ENCODE measurements at places on chromosomes 6 and 20.

DNA sequence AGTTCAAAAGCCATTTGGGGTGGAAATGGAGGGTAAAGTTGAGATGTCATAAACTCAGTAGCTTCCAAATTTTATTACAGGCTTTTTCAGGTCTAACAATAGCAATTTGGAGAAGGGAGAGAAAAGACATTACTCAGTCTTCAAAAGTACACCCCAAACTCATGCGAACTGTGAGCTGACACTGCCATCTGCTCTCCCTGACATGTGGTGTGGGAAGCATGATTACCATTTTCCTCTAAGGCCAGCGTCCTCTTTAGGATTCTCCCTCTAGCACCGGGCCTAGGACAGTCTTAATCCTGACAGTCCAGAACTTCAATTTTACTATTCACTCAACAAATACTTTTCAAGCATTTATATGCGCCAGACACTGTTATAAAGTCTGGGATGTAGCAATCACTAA, 536.0 kb upstream of the JARID2 start:
- DNase-seq = no peak

DNA sequence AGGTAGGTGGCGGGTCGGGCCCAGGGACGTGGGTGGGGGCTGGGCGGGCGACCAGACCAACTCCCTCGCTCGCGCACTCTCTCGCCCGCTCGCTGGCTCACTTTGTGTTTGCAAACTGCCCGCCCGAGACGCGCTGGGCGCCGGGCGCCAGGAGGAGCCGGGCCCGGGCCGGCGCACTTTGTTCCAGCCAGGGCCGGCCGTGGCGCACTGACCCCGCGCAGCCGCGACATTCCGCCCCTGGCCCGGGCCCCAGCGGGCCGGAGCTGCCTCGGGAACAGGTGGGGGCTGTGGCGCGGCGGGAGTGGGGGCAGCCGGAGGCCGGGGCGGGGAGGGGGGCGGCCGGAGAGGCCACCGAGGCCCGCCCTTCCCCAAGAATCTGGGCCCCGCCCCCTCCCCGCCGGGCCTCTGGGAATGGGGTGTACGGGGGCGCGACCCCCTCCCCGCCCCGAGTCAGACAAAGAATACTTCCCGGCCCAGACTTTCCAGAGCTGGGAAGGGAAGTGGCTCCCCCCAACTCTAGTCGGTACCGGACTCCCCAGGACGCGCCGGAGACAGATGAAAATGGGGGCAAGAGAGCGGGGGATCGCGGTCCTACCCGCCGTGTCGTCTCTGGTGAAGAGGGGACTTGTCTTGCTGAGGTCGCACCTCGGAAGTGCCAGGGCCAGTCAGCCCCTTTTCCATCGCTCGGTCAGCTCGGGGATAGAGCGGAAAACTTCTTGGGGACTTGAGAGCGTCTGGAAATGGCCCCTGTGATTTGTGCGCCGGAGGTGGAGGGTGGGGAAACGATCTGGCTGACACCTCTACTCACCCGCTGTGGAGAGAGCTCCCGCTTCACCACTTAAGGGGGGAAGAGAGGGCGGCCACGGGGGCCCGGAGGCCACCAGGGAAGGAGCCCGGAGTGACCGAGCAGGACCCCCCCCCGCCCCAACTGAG, 951 bp downstream of the FOXP4 start:
- peak; percentile 47 for DNase-seq

GRCh38 chr6:20873425-20874190, 339.4 kb downstream of the CDKAL1 start:
- DNase-seq = no peak

DNA sequence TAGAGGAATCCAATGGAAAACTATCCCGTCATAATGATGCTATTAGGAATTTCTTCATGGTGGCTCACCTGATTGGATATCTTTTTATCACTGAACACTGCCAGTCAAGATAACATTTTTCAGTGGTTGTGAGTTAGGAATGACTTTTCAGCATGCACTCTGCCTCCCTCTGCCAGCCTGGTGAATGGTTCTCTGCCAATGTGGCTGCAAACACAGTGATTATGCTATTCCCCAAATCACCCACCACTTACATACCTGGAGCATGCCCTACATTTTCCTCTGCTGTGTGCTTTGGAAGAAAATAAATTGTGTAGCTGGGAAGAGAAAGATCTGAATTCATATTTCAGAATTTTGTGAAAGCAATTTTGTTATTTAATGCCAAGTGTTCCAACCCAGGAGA, 102.6 kb upstream of the LAMP5 start:
- no peak for DNase-seq

- peak; percentile 69 for DNase-seq
Measured at GRCh38 chr20:2946988-2947961, 74.0 kb downstream of the PTPRA start.

- no peak for DNase-seq
Measured at GRCh38 chr6:57247603-57248002, 25.5 kb upstream of the RAB23 start.

DNA sequence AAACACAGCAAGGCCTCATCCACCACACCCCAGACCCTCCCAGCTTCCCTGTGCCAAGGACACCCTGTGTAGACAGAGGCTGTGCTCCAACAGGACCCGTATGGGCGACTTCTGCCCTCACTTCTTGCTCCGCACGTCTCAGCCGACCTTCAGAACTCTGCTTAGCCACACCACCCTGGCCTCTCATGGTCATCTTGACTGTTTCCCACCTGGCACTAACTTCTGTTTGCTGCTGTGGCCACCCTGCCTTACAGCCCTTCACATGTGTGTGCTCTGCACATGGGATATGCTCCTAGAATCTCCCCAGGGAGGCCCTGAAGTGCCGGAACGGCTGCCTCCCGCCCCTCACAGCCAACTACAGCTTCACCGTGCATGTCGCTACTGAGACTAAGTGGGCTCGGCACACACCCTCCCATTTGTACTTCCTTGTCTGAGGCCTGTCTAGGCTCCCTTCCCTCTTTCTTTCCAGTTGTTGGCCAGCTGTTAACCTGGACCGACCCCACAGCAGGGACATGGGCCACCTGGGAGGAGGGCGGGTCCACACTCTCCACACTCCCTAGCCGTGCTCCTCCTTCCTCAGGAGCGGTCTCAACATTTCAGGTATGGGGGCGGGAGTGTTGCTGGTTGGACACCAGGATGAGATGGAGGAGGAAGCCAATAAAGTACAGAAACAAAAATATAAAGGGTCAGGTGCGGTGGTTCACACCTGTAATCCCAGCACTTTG, 69.6 kb downstream of the PYGB start:
- no peak for DNase-seq

GRCh38 chr6:24568683-24569082, 73.9 kb downstream of the ALDH5A1 start:
- no peak for DNase-seq

DNA sequence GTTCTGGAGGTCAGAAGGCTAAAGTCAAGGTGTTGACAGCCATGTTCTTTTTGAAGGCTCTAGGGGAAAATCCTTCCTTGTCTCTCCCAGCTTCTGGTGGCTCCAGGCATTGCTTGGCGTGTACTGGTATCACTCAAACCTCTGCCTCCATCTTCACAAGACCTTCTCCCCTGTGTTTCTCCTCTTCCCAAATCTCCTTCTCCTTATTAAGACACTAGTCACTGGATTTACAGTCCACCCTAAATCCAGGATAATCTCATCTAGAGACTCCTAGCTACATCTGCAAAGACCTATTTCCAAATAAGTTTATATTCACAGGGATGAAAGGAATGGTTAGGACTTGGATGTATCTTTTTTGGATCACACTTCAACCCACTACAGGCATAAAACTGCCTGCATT, 26.0 kb upstream of the CTAGE9 start:
- DNase-seq = no peak

- no peak for DNase-seq
Measured at GRCh38 chr20:62120365-62120762, 1.9 kb upstream of the LSM14B start.

GRCh38 chr6:160955508-160956295, 35.9 kb upstream of the MAP3K4 start:
- no peak for DNase-seq

DNA sequence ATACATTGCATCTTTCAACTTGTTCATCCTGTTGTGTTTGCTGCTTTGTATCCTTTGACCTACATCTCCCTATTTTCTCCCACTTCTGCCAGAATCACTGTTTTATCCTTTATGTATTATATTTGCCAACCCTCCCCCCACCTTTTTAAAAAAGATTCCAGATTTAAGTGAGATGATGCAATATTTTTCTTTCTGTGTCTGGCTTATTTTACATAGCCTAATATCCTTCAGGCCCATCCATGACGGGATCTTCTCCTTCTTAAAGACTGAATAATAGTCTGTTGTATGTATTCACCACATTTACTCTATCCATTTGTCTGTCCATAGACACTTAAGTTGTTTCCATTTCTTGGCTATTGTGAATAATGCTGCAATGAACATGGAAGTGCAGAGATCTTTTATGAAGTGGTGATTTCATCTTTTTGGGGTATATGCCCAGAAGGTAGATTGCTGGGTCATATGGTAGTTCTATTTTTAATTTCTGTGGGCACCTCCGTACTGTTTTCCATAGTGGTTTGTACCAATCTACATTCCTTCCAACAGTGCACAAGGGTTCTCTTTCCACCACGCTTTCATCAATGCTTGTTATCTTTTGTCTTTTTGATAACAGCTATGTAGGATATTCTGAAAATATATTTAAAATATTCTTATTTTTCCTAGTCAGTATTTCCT, 181.0 kb downstream of the CDKAL1 start:
- no peak for DNase-seq

- no peak for DNase-seq
Measured at GRCh38 chr6:49300443-49300842, 162.6 kb downstream of the MMUT start.

- DNase-seq = no peak
Measured at GRCh38 chr20:59667981-59668515, 63.7 kb downstream of the PHACTR3 start.

DNA sequence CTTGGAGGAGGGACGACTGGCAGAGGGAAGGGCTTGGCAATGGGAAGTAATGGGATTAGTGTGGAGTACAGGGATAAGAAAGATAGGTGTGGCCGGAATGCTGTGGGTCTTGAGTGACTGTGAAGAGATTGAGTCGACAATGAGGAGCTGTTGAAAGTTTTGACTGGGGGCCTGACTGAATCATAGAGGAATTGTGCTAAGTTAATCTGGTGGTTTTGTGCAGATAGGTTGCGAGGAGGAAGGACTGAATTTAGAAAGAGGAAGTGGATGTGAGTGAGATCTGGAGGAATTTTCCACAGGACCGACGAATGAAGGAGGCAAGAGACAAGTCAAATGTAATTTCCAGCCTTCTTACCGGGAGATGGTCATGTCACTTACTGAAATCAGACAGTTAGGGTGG, 143.9 kb upstream of the RALGAPA2 start:
- DNase-seq = no peak

GRCh38 chr20:61520893-61521460, 268.9 kb downstream of the CDH4 start:
- DNase-seq = no peak

DNA sequence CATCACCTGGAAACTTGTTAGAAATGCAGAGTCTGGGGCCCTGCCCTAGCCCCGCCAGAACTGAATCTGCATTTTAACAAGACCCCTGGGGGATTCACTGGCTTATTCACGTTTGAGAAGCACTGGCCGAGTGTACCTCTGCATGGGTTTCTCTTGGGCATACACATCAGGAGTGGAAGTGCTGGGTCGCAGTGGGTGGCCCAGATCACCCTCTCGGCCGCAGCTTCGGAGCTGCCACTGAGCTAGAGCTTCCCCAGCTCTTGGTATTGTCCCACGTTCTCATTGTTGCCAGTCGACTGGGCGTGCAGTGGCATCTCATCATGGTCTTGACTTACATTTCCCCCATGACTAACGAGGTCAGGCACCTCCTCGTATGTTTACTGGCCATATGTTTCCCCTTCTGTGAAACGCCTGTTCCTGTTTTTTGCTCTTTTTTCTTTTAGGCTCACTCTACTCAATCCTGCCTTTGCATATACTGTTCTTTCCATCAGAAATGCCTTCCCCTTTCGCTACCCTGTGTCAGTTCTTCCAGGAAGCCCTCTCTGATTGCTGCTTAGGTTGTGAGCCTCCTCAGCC, 3.0 kb upstream of the DLGAP4 start:
- DNase-seq = no peak

DNA sequence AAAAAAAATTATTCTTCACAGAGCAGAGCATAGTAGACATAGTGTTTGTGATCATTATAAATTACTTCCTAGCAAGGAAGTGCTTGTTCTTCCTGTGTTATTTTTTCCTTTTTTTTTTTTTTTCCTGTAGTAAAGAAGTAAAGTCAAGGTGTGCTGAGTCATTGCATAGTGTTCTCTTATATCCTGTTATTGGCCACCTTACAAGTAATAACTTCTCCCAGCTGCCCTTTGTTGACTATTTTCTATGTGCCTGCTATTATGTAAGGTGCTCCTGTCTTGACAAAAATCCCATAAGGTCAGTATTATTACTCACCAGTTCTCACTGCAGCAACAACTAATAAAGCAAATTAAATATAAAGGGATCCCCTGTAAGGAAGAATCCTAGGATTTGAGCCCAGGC, 195.3 kb downstream of the GJA1 start:
- DNase-seq = peak; percentile 86

GRCh38 chr6:134453792-134454510, 136.0 kb upstream of the SGK1 start:
- no peak for DNase-seq

GRCh38 chr6:137414599-137414998, 79.6 kb downstream of the OLIG3 start:
- no peak for DNase-seq

GRCh38 chr6:24897186-24897585, 38.6 kb downstream of the RIPOR2 start:
- no peak for DNase-seq

GRCh38 chr6:138648127-138648526, 125.4 kb upstream of the CCDC28A start:
- DNase-seq = no peak

GRCh38 chr20:64108731-64109681, 1.6 kb upstream of the NPBWR2 start:
- no peak for DNase-seq

Measured in mammary epithelial cell (primary cell).